Gastroesophageal sphincter (tissue), 4 donors: ENCODE measurements at places on chromosomes 7 and 10. TPM values are rescaled to one million over a fixed set of nuclear protein-coding genes. Genes with fewer than 3 reads are reported as not detected.

DNA sequence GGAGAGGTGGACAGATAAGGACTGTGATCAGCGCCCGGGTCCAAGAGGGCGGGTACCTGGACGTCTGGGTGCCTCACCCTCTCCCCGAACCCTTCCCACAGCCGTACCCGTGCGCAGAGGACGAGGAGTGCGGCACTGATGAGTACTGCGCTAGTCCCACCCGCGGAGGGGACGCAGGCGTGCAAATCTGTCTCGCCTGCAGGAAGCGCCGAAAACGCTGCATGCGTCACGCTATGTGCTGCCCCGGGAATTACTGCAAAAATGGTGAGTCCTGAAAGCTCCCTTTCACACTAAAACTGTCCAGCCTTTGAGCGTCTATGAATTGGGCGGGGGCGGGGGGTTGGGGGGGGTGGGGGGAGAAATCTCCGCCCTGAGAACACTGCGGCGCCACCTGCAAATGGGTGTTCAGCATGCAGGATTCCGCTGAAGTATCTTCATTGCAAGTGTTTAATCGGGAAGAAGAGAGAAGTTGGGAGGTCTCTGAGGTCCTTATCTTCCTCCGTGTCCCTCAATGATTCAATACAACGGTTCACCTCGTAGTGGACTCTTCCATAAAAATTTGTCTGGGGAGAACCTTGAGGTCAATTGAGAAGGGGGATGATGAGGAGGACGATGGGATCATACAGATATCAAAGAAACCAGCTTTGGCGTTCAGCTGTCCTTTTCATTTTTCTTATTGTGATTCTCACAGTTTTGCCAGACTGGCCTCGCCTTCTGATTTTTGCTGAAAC is 906 bp downstream of the DKK1 start:
- peak; percentile 26 for ATAC-seq

- peak; percentile 23 for ATAC-seq
Observed at GRCh38 chr7:4792537-4793126, 17.2 kb downstream of the AP5Z1 start.

Gene TMEM139
- total RNA-seq: 0.49 TPM

- no peak for ATAC-seq
Observed at GRCh38 chr7:27224983-27225934, 17.3 kb upstream of the EVX1 start.

DNA sequence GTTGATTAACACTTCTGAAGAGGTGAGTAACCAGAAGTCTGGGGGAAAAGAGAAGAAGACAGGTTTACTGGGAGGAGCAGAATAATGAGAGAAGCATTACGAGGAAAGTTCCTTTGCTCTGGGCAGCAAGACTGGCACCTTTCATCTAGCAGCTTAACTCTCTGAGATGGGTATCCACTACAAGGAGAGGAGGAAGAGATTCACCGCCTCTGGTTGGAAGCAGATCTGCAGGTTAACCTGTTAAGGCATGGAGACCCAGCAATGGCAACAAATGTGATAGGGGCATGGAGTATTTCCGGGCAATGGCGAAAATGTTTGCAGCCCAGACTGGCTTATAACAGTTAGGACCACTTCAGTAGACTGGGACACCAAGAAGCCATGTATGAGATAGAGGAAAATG is 162.2 kb downstream of the TFEC start:
- ATAC-seq: no peak

- no peak for ATAC-seq
Observed at GRCh38 chr10:27356738-27357137, 116.1 kb upstream of the ACBD5 start.

GRCh38 chr10:125125951-125126735 is 34.2 kb downstream of the CTBP2 start:
- ATAC-seq: no peak

Gene BAZ1B
- 63.5 TPM for total RNA-seq

Gene CHCHD1
- total RNA-seq: 29.5 TPM

Gene SLC13A1
- total RNA-seq: not detected

Gene LIPA
- 15.7 TPM for total RNA-seq

Gene MYL10
- not detected for total RNA-seq

Gene FRAT1
- total RNA-seq: 5.1 TPM

DNA sequence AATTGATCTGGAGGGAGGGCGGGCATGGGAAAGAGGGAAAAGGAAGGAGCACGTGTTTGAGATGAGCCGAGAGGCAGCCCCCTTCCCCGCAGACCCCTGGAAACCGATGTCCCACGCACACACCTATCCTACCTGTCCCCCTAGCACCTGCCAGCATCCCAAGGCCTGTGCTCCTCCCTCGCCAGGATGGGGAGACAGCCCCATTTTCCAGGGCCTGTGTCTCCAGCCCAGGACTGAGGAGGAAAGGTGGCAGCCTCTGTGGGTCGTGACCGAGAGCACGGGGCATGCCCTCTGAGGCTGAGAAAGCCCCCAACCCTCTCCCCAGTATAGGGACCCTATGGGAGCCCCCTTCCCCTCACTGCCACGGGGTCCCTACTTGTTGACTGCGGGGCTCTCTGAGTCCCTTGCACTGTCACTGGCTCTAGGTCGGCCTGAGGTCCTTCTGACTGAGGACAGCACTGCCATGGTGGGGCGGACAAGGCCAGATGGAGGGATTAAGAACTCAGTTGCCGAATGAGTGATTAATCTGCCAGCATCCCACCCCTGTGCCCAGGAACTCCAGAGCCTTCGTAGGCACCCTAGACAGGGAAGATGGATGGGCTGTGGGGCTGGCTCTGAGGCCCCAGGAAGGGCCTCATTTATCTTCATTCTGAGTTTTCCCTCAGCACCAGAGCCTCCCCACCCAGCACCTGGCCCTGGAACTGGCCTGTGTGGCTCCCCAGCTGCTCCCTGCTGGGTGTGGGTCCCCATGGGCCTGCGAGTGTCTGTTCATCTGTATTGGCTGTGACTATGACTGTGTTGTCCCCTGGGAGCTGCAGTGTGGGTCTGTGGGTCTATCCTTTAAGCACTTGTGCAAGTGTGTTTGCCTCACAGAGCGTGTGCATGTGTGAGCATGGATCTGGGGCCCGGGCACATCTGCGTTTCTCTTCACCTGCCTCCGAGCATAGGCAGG is 26.0 kb downstream of the CRHR2 start:
- no peak for ATAC-seq

Gene BNIP3
- total RNA-seq: 69.7 TPM

DNA sequence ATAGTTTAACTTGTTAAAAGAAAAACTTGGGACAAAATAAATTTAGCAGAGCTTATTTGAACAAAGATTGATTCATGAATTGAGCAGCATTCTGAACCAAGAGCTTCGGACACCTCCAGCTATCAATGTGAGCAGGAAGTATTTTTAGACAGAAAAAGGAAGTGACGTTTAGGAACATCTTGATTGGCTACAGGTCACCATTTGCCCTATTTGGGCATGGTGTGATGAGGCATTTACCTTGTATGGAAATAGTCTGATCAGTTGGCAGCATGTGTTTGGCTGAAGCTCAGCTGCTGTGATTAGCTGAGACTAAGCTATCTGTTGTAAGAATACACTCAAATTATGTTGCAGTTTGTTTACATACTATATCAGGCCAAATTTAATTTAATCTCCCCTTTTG is 185.1 kb downstream of the ATRNL1 start:
- no peak for ATAC-seq

Gene EN2
- total RNA-seq: not detected

- ATAC-seq: no peak
Observed at GRCh38 chr7:75657866-75658265, 80.9 kb downstream of the HIP1 start.

Gene ANKMY2
- total RNA-seq: 13.2 TPM

DNA sequence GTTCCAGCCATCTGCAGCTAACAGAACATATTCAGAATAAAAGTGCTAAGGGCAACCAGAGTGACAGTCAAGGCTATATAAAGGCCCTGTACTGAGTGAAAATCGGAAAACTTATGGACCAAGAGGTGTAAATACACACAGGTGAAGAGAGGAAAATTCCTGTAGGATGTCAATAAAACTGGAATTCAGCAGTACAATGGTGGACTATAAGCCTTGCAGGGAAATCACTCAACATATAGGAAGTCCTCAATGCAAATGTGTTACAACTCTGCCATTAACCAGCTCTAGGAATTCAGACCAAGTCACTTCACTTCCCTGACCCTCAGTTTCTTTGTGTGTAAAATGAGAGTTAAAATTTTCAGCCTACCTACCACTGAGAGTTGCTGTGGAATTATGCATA is 7.7 kb downstream of the USP6NL start:
- ATAC-seq: no peak

GRCh38 chr10:6532321-6532720 is 47.8 kb downstream of the PRKCQ start:
- ATAC-seq: no peak

GRCh38 chr10:103042908-103043307 is 124.8 kb downstream of the CNNM2 start:
- no peak for ATAC-seq

DNA sequence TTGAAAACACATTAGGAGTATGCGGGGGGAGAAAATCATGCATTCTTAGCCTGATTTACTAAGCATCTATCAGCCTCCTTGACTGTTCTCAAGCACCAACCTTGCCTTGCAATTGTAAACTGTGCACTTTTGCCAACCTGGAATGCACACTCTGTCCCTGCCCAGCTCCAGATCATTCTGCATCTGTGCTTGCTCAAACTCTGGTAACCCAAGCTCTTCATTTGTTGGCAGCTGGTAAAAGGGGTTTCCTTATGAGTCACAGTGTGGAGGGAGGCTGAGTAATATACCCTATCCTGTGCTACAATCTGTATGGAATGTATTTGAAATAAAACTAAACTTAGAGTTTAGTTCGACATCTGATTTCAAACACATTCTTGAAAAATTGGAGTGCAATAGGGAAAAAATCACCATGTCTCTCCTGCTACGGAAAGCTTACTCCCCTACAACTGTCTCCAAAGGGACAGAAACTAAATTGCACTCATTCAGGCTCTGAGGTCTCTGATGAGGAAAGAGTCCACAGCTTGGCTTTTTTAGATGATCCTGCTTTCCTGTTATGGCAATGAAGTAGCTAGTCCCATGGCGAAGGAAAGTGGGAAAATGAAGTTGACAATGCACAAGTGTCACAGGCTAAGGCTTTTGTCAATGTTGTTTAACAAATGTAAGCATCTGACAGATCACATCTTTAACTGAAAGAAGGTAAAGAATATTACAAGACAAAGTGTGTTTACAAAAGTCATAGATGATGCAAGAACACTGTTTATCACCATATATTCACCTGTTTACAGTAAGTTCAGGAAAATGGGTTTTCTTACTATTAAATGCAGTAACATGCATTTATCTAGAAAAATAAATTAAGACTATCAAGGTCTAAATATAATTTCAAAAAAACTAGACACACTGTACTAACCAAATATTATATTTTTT is 61.9 kb downstream of the TES start:
- peak; percentile 94 for ATAC-seq

GRCh38 chr10:17144757-17145156 is 15.1 kb upstream of the CUBN start:
- no peak for ATAC-seq

DNA sequence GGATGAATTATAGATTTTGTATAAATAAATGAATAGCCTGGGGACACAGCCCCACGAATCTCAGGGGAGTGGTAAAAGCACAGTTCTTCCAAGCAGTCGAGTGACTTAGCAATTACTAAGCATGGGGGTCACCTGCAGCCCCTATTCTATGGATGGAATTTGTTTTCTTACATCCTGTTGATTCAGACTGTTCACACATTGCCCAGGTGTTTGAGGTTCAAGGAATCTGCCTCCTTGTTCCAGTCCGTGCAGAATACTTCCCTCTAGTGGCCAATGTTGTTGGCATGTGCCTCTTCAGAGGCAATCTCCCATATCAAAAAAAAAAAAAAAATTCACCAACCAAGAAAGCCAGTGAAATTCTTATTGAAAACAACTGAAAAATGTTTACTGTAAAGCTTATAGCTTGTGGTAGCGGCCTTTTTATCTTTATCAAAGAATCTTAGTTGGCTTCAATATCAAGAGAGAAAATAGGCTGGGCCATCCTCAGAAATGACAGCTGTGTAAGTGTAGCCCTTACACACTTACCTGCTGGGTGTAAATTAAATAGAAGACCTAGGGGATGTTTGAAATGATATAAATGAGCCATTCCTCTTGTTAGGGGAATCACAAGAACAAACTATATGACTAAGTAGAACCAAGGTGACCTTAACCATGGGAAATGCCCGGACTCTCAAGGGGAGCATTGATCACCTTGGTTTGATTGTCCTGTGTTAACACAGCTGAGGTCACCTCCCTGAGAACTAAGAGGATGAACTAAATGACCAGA is 7.8 kb downstream of the LIPM start:
- no peak for ATAC-seq

Gene SNX10
- total RNA-seq: 6.9 TPM

Gene CYCS
- 61.2 TPM for total RNA-seq

Gene LIPK
- not detected for total RNA-seq

Gene EFCAB10
- not detected for total RNA-seq

DNA sequence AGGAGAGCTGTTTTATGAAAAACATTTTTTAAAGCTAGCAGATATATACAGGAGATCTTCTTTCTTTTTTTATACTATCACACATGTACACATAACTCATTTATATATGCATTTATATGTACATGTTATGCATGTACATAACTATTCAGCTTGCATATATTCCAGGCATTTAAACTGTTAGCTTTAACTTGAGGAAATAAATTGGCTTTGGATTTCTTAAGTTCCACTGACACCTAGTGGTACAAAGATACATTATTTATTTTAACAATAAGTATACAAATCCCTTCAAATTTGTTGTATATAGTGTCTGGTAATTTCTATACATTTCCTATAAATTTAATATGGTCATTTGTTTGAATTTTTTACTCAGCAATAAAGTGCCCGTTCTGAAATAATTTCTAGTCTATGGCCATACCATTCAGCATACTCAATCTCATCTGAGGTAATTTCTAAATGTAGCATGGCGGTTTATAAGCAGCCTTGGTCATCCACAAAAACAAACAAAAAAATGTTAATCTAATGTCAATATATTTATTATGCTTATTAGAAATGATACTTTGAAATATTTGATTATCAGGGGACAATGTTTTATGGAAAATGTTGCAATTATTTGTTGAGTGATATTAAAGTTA is 11.6 kb downstream of the ZDHHC6 start:
- no peak for ATAC-seq

Gene PLEKHS1
- 0.12 TPM for total RNA-seq

DNA sequence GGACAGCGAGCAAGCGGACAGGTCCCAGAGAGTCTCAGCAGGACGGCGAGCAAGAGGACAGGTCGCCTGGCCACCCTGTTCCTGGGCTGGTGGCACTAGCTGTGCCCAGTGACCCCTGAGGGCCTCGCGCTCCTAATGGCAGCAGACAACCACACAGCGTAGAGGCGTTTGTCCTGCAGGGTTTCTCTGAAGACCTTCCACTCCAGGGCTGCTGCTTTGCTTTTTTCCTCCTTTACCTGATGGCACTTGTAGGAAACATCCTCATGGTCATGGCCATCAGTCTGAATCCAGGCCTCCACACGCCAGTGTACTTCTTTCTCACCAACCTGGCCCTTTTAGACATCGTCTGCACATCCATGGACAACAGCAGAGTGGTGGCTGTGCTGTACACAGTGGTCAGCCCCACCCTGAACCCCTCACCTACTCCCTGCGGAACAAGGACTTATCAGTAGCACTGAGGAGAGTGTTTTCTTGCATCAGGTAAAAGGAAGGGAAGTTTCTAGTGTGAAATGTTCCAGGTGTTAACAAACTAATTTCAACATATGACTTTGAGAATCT is 27.4 kb downstream of the SCART1 start:
- no peak for ATAC-seq

Gene MCM10
- not detected for total RNA-seq
